ENCODE measurements at places on chromosomes 6 and 20.
A peak's percentile ranks its signal among the peaks of the same experiment; 100 is the strongest.

DNA sequence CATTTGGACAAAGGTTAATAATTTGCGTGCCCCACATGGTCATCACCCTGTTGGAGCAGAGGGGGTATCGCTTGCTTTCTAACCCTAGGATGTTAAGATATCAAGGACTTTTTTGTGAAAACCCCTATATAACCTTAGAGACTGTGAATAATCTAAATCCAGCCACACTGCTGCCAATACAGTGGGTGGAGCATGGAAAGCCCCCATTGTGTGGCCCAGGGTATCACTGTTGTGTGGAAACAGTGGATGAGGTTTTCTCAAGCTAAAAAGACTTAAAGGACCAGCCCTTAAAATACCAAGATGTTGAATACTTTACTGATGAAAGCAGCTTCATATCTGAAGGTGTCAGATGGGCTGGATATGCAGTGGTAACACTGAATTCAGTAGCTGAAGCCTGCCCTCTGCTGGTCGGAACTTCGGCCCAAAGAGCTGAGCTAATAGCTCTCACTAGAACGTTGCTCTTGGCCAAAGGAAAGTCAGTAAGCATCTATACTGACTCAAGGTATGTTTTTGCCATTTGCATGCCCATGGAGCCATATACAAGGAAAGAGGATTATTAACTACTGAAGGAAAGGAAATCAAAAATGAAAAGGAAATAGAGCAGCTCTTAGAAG lies 695.2 kb downstream of the PHF3 start:
- no peak for DNase-seq

GRCh38 chr6:104404377-104404776 lies 455.3 kb downstream of the HACE1 start:
- no peak for DNase-seq

GRCh38 chr6:14397518-14397901 lies 279.9 kb downstream of the CD83 start:
- no peak for DNase-seq

GRCh38 chr20:51600016-51600420 lies 57.5 kb upstream of the NFATC2 start:
- no peak for DNase-seq

- no peak for DNase-seq
Observed at GRCh38 chr6:39881851-39882530, 52.3 kb downstream of the MOCS1 start.

GRCh38 chr6:168057836-168058235 lies 21.2 kb downstream of the FRMD1 start:
- DNase-seq = no peak

DNA sequence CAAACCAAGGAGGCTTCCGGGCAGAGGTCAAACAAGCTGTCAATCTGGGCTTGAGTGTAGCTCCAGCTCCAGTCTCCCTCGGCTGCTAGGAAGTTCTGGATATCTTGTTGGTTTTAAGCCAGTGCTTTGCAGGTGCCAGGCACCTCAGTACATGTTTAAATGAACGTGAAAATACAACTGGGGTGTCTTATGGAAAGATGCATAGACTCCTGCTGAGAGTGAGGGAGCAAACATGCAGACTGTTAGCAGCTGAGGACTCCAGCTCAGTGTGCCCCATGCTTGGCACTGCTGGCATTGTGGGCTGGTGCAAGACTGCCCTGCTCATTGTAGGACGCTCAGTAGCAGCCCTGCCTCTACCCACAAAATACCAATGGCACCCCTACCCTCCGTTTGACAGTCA lies 28.5 kb downstream of the ERMARD start:
- no peak for DNase-seq

DNA sequence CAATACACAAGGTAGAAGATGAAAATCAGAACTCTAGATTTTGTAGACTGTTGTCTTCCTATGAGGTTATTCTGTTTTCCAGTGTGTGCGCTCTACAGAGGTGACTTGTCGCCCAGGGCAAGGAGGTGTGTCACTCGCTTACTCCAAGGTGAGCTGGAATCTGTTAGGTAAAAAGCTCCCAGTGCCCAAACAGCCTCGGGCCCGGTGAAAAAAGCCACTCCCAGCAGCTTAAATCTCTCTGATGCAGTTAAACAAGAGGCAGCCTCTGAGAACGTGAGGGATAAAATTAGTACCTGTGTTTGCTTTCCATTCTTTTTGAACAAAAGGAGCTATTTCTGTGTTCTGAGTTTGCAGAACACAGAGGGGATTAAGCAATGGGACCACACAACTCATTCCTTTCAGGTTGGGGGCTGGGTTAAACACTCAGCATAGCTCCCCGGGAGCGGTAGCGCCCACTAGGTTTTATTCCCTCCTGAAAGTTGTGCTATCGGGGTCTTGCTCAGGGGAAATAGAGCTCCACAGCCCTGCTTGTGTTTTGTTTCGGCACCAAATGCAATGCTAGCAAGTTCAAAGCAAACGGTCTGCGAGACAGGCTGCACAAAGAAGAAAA lies 181.2 kb downstream of the FOXA2 start:
- DNase-seq = no peak

DNA sequence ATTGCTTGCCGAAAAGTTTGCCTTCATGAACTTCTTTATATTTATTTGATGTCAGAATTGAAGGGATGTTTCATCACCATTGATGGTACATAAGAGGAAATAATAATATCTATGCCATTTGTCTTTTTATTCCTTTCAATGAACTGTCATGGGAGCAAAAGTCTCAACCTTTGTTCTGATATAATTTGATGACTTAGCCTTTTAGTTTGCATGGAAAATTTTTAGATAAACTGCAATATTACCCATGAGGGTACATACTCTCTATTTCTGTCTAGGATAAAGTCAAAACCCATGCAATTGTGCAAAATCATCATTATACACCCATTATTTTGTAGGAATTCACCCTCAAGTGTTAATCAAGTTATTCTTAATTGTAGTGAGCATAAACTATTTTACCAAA lies 15.9 kb downstream of the TBXT start:
- no peak for DNase-seq

- DNase-seq = no peak
Observed at GRCh38 chr6:3849681-3850450, 693 bp downstream of the FAM50B start.

DNA sequence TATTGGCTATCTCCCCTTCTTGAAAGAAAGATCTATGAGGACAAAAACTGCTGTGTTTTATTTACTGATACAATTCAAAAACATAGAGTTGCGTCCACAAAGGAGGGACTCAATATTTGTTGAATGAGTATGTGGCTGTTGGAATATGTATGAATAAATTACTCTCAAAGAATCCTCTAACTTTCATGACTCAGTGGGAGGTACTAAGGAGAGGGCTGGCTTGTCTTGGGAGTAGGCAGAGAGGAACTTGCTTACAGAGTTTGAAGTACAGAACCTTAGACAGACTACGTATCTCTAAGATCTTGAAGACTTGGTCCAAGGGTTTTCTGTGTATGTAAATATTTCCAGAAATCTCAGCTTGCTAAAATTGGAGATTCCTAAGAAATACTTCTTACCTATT lies 504.0 kb upstream of the PTCHD4 start:
- no peak for DNase-seq

- no peak for DNase-seq
Observed at GRCh38 chr6:134410541-134410940, 92.6 kb upstream of the SGK1 start.

GRCh38 chr6:149628875-149629510 lies 19.5 kb downstream of the KATNA1 start:
- peak; percentile 33 for DNase-seq

DNA sequence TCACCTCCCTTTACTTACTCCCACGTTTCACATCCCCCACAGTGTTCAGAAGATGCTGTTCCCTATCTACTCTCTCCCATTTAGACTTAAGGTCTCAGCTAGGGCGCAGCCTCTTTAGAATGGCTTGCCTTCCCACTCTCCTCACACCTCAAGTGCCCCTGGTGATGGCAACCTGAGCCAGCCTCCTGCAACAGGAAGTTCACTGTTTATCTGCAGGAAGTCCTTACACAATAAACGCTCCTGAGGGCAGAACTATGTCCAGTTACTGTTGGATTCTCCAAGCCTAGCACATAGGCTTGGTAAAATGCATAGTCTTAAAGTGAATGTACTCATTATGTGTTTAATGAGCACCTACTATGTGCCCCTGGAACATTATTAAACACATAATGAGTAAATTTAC lies 21.9 kb upstream of the RAB22A start:
- DNase-seq = no peak

DNA sequence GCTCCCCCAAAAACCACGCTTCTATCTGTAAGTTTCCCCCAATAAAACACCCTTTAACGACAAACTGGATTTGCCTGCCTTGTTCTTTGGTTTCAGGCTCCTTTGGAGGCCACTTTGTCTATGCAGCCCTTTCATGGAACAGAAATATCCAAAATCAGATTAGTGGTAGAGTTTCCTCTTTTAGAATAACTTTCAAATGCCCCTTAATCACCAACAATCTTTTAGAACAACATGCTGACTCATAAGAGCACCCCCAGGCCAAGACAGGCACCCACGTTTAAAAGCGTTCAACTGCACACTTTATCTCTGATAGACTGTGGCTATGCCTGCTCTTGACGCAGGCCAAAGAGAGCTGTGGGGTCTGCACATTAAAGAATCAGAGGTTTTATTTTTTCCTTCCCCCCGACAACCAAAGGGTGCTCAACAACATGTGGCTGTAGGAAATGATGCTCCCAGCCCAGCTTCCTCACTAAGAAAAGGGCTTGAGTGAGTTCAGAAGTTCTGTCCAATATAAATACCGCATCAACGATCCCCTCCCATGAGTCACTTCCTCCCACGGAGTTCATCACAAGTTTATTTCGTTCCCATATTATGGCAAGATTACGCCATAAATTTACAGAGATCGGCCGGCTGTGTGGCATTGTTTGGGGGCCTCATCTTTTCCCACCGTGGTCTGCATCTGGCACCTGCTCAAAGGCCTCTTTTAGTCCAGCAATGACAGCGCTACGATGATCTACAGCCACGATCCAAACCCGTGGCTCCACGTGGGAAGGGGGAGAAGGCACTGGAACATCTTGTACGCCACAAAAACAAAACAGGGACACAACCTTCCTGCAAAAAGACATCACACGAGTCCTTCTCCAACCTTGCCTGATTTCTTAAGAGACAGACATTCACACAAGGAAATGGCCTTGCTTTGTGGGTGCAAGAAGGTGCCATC lies 88.8 kb upstream of the NFATC2 start:
- DNase-seq = no peak

DNA sequence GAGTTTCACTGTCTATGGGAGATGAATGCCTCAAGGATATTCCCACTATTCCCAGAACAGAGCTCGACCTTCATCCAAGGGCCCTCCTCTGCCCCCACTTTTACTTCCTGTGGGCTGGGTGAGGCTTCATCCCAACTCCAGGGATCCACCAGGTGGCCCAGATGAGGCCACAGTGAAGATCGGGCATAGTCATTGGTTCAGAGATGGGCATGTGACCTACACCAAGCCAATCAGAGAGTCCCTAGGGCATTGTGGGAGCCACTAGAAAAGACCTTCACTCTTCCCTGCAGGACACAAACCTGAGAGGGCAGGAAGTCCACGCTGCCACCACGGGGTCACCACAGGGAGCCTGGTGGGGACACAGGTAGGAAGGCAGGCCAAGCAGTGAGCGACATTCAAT lies 72.9 kb upstream of the SLC22A16 start:
- DNase-seq = no peak

DNA sequence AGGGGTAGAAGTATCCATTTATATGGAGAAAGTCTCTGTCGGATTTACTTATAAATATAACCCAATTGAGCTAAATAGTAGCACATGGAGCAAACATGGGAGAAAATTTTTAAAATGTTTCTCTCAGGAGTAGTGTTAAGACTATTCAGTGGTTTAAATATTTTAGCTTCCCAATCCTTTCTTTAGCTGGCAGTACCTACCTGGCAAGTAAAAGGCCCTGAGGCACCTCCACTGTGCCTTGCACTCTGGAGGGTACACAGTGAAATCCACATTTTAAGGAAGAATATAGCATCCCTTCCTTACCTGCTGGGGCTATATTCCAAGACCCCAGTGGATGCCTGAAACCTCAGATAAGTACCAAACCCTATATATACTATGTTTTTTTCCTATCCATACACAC lies 124.2 kb downstream of the KLHL32 start:
- no peak for DNase-seq

- DNase-seq = no peak
Observed at GRCh38 chr6:25519856-25520255, 132.2 kb upstream of the SCGN start.

GRCh38 chr20:11083841-11084240 lies 410.0 kb upstream of the JAG1 start:
- no peak for DNase-seq

- no peak for DNase-seq
Observed at GRCh38 chr6:9537381-9537780, 877.5 kb downstream of the TFAP2A start.

DNA sequence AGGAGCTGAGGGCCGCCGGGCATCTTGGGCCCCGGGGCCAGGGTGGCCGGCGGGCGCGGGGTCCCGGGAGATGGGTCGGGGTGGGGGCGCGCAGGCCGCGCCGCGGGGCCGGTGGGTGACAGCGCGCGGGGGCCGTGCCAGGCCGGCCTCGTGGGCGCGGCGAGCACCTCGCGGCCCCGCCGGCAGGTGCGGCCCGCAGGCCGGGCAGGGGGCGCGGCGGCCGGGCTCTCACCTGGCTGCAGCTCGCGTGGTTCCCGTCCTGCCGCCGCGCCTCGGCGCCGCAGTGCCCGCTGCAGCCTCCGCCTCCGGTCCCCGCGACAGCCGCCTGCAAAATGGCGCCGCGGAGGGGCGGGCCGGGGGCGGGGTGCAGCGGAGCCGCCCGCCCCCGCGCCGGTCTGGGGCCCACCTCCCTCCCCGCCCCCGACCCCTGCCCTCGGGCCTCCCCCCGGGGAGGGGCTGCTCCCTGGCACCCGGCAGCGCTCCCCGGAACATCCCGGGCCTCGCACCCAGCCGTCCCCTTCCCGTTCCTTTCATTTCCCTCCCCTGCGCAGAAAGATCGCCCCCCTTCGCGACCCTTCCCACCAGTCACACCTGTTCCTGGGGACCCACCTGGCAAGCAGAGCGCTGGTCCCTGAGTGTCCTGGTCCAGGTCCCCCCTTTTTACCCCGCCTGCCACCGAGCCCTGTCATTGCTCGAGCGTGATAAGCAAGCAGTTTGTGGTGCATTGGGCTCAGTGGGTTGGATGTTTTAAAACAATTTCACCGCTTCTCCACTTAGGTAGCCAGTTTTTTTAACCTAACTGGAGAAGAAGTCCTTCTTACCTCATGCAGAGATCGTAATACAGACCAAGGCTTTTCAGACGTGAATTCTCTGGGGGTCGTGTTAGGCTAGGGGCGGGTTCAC lies at the start of gene SLC23A2:
Gene SLC23A2 (minus strand): TSS at position 337 of the 903 bp plus-strand sequence. CDS start 68,948 bp downstream, outside the sequence.
- DNase-seq = peak; percentile 89

GRCh38 chr6:83546636-83547035 lies 34.3 kb downstream of the PRSS35 start:
- DNase-seq = no peak

- DNase-seq = no peak
Observed at GRCh38 chr20:3559637-3560036, 88.8 kb downstream of the ATRN start.

GRCh38 chr6:85637579-85637978 lies 5.1 kb downstream of the SYNCRIP start:
- DNase-seq = no peak
